Foreskin melanocyte (primary cell): ENCODE measurements at places on chromosomes 7 and 10.

DNA sequence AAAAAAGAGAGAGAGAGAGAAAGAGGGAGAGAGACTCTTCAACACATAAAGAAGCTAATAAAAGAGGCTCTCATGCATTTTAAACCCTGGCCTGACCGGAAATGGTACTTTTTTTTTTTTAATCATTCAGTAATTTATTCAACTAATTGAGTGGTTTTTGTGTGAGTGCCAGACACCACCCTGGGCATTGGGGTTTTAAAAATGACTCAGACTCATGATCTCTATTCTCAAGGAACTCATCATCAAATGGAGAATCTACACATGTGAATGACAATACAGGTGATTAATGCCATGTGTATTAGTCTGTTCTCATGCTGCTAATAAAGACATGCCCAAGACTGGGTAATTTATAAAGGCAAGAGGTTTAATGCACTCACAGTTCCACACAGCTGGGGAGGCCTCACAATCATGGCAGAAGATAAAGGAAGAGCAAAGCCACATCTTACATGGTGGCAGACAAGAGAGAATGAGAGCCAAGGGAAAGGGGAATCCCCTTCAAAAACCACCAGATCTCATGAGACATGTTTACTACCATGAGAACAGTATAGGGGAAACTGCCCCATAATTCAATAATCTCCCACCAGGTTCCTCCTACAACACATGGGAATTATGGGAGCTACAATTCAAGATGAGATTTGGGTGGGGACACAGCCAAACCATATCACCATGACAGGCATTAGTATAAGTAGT, 158.5 kb upstream of the AUTS2 start:
- DNase-seq, result peak; percentile 14

GRCh38 chr10:122246830-122247520, 24.1 kb upstream of the BTBD16 start:
- DNase-seq, result no peak

DNA sequence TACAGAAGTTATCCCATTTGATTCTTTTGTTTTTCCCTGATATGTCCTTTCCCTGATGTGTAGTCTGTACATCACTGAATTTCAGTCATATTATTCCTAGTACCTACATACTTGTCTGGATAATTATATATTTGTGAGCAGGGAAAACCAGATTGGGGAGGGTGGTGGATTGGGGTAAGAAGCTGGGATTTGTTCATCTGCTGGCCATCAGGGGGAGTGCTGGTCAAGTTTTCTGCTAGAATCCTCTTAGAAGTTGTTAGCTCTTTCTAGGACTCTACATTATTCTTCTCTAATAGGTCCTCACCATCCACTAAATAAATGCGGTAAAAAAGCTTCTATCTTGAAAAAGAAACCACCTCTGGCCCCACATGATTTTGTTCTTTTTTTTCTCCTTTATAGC, 232.7 kb upstream of the TAC1 start:
- DNase-seq, result peak; percentile 16

- peak; percentile 36 for DNase-seq
Observed at GRCh38 chr10:59027975-59028655, 148.3 kb upstream of the PHYHIPL start.

- peak; percentile 98 for DNase-seq
Observed at GRCh38 chr10:97543025-97543546, 29.5 kb upstream of the ANKRD2 start.

DNA sequence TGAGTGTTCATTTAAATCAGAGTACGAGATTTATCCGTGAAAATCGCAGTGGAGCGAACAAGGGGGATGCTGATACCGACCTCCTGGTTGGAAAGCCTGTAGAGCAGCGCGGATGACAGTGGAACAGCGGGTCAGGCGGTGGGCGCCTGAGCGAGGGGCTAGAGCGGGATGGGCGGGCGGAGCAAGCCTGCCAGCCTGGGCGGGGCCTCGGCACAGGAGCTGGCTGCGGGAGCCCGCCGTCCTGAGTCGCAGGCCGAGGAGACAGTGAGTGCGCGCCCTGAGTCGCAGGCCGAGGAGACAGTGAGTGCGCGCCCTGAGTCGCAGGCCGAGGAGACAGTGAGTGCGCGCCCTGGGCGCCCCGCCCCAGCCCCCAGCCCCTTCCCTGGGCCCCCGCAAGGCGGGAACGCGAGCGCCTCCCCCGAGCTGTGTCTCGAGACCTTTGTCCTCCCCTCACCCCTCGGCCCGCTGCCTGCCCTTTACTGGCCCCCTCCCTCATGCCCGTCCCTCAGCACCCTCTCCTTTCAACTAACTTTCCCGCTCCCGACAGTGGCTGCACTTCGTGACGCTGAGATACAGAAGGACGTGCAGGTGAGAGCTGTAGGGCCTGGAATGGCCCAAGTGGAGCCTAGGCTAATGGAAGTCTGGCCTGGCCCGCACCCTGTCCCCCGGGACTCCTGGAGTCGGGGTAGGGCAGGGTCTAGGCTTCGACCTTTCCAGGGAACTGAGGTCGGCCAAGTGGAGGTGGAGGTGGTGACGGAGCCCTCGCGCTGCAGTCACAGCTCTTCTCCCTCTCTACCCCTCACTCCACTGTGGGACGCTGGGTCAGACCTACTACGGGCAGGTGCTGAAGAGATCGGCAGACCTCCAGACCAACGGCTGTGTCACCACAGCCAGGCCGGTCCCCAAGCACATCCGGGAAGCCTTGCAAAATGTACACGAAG, at the start of gene AS3MT:
TSS of gene AS3MT (plus strand) at position 213 of the 941 bp plus-strand sequence. CDS start at position 336, 123 bp downstream.
- peak; percentile 18 for DNase-seq

GRCh38 chr7:17132726-17133125, 165.7 kb upstream of the AHR start:
- DNase-seq, result no peak

DNA sequence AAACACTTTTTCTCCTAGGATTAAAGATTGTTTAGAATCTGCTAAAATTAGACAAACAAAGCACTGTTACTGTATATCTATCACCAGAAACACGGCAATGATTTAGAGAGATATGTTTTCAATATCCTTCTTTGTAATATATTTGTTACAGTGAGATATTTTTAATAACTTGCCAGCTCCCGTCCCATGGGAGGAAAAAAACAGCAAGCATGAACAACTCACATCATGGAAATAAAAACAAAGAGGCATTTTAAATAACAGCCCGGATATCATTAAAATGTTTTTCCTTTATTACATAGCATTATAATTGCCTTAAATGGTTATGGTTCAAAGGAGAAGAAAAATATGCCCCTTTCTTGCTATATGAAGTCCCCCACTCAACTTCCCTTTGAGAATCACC, 272.1 kb downstream of the BMPER start:
- no peak for DNase-seq

- no peak for DNase-seq
Observed at GRCh38 chr7:42392826-42393225, 155.8 kb upstream of the GLI3 start.

GRCh38 chr10:132527339-132528063, 10.1 kb upstream of the INPP5A start:
- DNase-seq, result no peak

GRCh38 chr7:27703181-27703580, 36.8 kb upstream of the TAX1BP1 start:
- no peak for DNase-seq

GRCh38 chr10:102837230-102837721, at the start of gene CYP17A1:
CYP17A1 (minus strand) TSS chr10:102837413; CDS start chr10:102837361, 52 bp downstream.
- DNase-seq, result no peak

DNA sequence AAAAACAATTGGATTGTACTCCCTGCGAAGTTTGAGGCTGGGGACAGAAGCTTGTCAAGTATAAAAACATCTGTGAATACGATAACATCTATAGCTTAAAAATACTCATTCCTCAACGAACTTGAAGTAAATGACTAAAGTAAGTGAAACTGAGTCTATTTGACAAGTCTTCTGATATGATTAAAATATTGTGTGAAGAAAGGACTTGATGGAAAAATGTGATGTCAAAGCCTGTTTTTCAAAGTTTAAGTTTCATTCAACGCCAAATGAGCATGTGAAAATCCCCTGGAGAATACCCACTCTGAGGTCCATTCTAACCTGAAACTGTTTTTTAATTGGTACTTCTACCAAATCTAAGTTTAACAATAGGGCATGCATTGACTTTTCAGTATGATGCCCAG, 122.3 kb upstream of the MDFIC start:
- DNase-seq, result no peak

DNA sequence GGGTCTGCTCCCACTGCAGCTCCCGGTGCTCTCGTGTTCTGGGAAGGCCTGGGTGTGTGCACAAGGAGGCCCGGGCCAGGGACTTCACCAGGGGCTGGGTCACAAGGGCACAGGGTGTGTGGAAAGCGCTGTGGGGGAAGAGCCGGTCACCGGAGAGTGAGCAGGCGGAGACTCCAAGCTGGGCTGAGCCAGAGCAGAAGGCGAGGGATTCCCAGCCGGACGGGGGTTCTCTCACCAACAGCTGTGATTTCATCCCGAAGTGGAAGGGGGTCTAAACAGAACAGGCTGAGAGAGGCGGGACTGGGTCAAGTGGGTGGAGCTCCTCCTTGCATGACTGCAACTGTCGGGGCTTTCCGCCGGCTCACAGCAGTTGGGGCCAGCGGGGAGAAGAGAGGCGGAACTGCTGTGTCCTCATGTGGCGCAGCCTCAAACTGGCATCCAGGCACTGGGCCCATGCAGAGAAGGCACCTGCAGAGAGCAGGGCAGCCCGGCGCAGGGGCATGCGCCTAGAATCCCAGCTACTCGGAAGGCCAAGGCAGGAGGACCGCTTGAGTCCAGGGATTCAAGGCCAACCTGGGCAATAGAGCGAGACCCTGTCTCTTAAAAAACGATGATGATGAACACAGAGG, 7.6 kb upstream of the ORAI2 start:
- no peak for DNase-seq

DNA sequence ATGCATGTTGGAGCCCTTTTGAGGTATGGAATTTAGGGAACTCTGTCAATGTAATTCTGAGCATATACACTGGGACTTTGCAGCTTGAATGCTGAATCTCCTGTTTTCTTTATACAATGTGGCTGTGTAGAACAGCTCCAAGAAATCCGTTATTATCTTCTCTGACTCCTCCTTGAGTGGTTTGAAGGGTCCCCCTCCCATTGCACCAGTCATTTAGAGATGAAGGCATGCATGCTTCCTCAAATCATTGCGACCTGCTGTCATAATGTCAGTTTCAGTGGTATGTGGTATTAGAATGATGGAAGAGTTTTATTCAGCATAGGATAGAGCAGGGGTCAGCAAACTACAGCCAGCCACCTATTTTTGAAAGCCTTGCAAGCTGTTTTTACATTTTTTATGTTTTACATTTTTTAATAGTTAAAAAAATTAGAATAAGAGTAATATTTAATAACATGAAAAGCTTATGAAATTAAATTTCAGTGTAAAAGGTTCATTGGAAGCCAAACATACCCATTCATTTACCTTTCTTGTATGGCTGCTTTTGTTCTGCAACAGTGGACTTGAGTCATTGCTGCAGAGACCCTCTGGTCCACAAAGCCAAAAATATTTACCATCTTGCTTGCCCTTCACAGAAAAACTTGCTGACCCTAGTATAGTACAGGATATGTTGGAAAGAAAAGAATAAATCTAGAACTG, 8.1 kb downstream of the STK17A start:
- no peak for DNase-seq

DNA sequence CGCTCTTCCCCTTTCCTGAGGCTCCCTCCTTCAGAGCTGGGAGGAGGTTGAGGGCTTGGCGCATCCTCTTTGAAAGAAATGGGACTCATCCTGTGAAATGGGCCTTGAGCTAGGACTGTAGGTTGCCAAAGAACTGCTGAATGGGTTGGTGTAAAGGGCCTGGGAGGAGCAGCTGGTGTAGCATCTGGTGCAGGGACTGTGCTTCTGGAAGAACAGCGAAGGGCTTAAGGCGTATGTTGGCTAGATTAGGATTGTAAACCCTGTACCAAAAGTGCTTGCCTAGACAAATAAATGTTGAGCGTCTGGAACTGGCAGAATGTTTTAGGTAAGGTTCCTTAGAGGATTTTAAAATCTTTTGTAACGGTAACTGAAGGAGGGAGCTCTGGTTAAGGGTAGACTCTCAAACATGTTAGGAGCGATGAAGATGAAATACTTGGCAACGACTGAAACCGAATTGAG, 563 bp downstream of the STAM start:
- no peak for DNase-seq

DNA sequence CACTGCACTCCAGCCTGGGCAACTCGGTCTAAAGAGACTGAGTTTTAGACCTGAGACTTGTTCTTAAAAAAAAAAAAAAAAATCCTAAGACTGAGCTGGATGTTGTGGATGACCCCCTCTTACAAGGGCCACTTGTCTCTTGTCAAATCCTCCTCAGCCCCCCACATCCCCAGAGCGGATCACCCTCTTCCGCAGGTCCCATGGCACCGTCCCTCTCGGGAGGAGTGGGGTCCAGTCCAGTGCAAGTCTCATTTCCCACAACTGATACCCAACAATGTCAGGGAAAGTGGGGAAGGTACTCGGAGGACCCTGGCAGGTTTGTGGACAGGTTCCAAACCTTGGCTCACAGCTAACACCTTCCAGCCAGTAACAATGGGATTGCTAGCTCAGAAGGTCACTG, 100.3 kb downstream of the ELFN1 start:
- DNase-seq, result no peak

- peak; percentile 14 for DNase-seq
Observed at GRCh38 chr7:43071604-43072003, 40.8 kb upstream of the HECW1 start.

GRCh38 chr10:80410578-80411145, 2.3 kb downstream of the PRXL2A start:
- no peak for DNase-seq

DNA sequence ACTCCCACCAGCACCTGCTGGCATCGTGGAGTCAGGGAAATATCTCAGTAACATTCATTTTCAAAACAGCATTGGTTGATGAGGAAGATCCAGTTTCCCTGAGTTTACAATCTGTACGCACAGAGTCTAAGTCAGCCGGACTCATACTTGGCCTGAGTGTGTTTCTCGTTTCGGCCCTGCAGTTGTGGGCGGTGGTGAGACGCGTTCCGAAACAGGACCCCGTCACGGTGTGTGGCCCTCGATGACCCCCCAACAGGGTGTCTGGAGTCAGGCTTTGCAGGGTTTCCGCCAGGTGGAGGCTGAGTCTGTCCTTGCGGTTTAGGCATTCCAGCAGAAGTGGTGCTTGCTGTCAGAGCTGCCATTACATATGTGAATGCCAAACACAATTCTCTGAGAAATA, 317.5 kb downstream of the DNAJB6 start:
- no peak for DNase-seq

GRCh38 chr7:151236406-151236805, 4.1 kb downstream of the CHPF2 start:
- DNase-seq, result no peak

GRCh38 chr10:18222866-18223265, 82.6 kb downstream of the CACNB2 start:
- no peak for DNase-seq
